Cardiac muscle cell (in vitro differentiated cells and primary cell): ENCODE measurements at places on chromosomes 13 and 19. TPM values are rescaled to one million over a fixed set of nuclear protein-coding genes. Genes with fewer than 3 reads are reported as not detected.

GRCh38 chr19:19900139-19900728, 512 bp upstream of the ZNF93 start:
- peak; percentile 78 for DNase-seq

DNA sequence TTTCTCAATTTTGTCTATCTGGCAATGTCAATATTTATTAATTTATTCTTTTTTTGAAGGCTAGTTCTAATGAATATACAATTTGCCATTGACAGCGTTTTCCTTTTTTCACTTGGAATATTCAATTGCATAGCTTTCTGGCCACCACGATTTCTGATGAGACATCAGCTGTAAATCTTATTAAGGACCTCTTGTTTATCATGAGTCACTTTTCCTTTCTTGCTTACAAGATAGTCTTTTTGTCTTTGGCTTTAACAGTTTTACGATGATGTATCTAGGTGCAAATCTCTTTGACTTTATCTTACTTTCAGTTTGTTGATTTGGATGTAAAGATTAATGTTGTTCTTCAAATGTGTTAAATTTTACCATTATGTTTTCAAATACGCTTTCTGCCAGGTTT, 991.6 kb upstream of the SLC10A2 start:
- DNase-seq, result no peak

DNA sequence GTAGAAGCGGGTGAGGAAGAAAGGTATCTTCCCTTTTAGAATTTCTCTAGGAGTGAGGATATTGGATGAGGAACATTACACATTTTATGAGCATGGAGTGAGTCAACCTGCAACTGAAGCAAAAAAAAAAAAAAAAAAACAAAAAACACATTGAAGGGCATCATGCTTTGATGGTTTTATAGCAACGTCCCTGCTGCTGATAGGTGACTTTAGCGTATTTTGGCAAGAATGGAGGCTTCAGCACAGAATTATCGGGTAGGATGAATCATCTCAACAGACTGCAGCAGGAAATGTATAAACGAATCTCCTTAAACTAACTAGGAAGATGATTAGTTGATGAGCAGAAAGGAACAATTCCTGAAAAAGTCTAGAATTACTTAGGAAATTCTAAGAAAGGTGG, 1359.6 kb upstream of the ATXN8OS start:
- DNase-seq, result no peak

GRCh38 chr13:20131057-20131832, 29.6 kb downstream of the GJA3 start:
- DNase-seq, result no peak

DNA sequence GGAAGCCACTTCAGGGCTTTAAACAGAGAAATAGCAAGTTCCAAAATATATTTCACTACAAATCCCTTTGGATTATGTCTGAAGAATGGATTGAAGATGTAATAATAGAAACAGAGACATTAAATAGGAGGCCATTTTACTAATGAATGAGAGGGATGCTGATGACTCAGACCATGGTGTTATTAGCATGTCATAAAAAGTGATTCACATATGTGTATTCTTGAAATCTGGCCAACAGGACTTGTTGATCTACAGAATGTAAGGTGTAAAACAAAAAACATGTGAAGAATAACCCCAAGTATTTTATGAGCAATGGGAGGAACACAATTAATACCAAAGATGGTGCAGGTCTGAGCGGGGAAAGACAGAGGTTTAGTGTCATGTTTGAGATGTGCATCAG, 873.7 kb downstream of the SLITRK5 start:
- DNase-seq, result no peak

DNA sequence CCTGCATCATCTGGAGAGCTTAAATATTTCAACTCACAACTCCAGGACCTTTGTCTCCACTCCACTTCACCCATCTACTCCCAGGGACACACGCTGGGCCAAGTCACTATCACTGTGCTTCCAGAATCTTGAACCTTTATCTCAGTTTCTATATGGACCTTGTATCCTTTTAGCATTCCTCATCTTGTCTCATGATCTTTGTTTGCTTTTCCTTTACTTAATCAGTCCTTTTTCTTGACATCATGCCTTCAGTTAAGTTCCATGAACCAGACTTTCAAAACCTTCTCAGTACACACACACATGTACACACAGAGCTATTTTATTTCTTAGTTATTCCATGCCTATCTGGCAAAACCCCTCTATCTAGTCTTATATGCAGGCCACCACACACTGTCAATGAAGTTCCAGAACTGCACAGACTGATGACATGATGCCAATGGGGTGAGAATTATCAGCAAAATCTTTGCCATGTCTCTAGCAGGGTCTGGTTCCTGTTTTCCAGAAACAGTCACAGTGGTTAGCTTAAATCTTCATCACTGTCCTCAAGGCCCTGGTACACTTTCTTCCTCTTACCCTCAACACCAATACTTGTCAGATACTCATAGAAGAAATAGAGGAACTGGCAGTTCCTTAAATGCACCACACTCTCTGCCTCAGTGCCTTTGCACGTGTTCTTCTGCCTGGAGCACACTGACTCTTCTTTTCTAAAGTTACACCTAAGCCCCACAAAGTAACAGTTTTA, 77.6 kb upstream of the STARD13 start:
- DNase-seq, result no peak

- peak; percentile 31 for DNase-seq
Observed at GRCh38 chr19:18762125-18763023, 28.7 kb downstream of the COMP start.

- DNase-seq, result no peak
Observed at GRCh38 chr19:55097864-55098715, 19.3 kb downstream of the PPP1R12C start.

SIGLEC5 gene
- total RNA-seq, result not detected in 2 replicates

PGLYRP2 gene
- not detected in 2 replicates for total RNA-seq
